Activated CD4-positive, alpha-beta T cell treated with anti-CD3 and anti-CD28 coated beads, Interleukin-2, amount 50 U/mL, for 4 hours (primary cell): ENCODE measurements at places on chromosomes 16 and 17.

DNA sequence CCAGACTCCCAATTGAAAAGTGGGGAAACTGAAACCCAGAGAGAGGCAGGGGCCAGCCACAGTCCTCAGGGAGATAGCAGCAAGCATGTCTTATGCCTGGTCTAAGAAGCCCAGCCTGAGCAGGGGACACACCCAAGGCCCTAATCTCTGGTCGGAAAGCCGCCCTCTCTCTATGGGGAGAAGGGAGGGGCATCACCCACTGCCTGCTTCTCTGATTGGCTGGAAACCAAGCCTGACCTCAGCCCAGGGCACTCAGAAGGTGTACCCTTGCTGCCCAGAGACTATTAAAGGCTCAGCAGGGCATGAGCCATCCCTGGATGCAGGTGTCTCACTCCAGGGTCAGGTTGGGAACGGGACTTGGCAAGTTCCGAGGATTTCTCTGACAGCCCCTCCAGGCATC, 5.7 kb upstream of the KRT13 start:
- DNase-seq: no peak

DNA sequence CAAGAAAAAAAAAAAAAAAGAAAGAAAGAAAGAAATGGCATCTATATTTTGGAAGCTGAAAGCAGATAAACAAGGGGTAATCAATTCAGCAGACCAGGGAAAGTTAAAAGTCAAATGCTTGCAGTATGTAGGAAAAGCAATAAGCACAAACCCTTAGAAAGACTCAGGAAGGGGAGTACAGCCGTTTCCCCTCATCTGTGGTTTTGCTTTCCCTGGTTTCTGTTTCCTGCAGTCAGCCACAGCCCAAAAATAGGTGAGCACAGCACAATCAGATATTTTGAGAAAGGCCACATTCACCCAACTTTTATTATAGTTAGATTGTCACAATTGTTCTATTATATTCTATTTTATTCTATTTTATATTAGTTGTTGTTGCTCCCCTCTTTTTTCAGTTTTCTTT, 14.4 kb upstream of the ALOX12 start:
- no peak for DNase-seq

- no peak for DNase-seq
These were observed 43.4 kb downstream of the CPD start for GRCh38 chr17:30422171-30422570.

DNA sequence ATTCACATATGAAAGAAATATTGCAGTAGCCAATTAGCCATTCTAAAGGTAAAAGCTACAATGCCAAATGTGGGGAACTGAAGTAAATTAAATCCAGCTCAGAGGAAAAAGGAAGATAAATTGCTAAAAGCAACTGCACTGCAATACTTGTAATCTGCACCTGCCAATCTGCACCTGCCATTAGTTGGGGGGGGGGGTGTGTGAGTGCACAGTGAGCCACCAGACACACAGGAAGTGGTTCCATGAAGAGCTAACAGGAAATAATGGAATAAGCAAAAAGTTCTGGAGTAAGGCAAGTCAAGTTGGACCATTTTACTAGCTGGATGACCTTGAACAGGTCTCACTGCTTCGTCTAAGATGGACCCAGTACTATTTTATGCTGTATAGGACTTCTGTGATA, 191.8 kb downstream of the PARN start:
- no peak for DNase-seq

DNA sequence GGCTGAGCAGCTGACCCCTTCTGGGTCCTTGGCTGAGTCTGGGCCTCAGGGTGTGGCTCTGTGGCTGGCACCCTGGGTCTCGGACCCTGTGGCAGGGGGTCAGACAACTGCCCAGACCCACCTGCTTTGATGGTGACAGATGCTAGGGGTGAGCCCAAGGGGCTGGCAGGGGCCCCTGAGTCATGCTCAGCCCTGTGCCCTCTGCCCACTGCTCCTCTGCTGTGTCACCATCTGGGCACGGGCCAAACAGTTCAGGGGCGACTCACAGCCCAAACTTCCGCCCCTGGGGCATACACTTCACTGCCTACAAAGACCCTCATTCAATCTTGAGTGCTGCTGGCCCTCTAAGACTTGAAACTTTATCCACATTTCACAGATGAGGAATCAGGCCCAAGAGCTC, 5.7 kb downstream of the ADGRG1 start:
- DNase-seq: no peak

- no peak for DNase-seq
These were observed 131.0 kb downstream of the AATF start for GRCh38 chr17:37079735-37080134.
